RCC 7860 (cell line): ENCODE measurements at places on chromosomes 16 and 17.

- no peak for DNase-seq
Observed at GRCh38 chr16:81928975-81929374, 82.3 kb downstream of the SDR42E1 start.

GRCh38 chr16:47568351-47568750 lies 107.2 kb downstream of the PHKB start:
- DNase-seq: no peak

- no peak for DNase-seq
Observed at GRCh38 chr17:48547808-48548522, 3.1 kb upstream of the HOXB2 start.

- no peak for DNase-seq
Observed at GRCh38 chr17:32588982-32589381, 102.2 kb downstream of the CDK5R1 start.

GRCh38 chr16:85948138-85948509 lies 49.2 kb downstream of the IRF8 start:
- no peak for DNase-seq

- no peak for DNase-seq
Observed at GRCh38 chr17:55748841-55749240, 2.0 kb upstream of the PCTP start.

DNA sequence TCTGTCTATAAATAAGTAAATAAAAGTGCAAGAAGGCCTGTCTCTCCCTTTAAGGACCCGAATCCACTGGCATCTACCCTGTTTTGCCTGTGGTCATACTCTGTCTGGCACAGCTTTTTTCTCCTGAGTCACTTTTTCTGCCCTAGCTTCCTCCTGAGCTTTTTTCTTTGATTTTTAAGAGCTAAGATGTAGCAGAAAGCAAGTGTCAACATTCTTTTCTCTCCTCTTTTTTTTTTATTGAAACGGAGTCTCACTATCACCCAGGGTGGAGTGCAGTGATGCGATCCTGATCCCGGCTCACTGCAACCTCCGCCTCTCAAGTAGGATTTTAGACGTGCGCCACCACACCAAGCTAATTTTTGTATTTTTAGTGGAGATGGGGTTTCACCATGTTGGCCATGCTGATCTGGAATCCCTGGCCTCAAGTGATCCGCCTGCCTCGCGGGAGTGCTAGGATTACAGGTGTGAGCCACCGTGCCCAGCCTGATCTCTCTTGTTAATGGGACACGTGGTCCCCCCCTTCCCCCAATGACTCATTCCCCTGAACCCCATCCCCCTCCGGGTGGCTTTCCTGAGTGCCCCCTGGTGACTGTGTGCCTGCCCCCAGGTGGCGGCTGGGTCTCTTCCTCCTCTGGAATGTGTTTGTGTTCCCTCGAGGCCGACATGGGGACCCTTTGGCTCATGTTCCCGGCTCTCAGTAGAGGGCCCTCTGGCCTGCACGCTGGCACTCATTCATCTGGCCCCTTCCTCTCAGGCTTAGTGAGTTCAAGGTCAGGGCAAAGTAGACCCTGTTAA lies 14.2 kb downstream of the C16orf90 start:
- no peak for DNase-seq
